Daoy (cell line): ENCODE measurements at places on chromosomes 16 and 17.

DNA sequence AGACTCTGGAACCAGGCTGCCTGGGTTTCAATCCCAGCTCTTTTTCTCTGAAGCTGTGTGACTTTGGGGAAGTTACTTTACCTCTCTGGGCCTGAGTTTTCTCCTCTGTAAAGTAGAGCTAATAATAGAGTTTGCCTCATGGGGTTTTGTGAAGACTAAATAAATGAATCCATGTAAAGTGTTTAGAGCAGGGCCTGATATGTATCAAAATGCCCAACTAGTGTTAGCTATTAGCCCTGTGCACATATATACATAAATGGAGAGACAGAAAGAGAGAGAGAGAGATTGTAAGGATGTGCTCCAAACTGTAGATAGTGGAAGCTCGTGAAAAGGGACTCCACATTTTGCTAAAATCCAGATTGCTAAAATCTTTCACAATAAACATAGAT lies 44.8 kb upstream of the HAPSTR1 start:
- no peak for DNase-seq

DNA sequence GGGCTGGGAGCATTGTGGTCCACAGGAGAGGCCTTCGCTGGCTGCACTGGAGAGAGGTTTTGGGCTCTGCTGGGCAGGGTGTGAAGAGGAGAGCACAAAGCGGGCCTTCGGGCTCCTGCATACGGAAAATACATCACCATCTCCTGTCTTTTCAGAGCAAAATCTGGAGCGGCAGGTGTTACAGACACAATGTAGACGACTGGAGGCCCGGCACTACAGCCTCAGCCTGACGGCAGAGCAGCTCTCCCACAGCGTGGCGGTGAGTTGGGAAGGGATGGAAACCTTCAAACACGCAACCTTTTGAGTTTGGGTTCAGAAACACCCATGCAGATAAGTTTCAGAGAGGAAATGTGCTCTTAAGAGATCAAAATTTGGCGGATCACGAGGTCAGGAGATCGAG lies 17.9 kb downstream of the GINS2 start:
- DNase-seq, result no peak

- peak; percentile 94 for DNase-seq
Observed at GRCh38 chr17:38451840-38452529, 23.7 kb downstream of the ARHGAP23 start.

GRCh38 chr16:35296962-35297653 lies 1837.7 kb downstream of the TP53TG3F start:
- no peak for DNase-seq

DNA sequence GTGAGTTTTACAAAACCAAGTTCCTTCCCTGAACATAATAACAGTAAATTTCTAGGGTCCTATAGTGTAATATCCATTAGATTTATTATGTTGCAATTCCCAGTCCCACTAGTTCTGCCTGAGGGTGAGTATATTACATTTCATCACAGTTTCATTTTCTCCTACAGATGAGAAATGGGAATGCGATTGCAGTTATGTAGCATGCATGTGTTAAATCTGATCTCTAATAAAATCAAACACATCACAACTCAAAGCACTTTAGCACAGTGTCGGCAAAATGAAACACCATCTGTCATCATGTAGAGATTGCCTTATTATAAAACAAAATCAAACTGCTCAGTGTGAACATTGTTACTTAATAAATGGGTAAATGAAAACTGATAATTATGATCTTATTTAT lies 180.5 kb upstream of the TOX3 start:
- DNase-seq, result no peak

DNA sequence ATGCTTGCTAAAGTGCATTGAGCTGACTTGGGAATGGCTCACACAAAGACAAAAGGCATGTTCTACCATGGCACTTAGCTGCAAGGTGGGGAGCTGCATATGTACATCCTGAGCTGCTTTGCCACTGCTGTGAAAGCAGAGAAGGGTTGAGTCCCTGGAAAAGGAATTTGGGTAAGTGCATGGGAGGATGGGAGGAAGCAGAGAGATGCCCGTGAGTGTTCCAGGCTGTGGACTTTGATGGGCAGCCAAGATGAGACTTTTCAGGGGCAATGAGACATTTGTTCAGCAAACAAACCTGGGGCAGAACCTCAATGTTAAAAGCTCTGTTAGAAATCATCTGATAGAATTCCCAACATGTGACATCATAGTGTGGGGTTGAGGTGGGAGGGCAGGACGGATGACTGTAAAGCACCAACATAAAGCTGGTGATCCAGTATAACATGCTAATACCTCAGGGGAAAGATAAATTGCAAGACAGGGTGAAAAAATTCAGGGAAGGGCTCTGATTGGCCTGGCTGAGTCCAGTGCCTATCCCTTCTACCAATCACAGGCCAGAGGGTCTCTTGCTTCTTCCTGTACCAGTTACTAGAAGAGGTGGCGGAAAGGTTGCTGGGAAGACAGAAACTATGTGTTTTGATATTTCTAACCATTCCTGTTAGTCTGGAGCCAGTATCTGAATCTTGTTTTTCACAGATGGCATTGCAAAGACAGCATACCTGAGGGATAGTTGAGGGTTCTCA lies 163.2 kb downstream of the UTP18 start:
- DNase-seq, result no peak

DNA sequence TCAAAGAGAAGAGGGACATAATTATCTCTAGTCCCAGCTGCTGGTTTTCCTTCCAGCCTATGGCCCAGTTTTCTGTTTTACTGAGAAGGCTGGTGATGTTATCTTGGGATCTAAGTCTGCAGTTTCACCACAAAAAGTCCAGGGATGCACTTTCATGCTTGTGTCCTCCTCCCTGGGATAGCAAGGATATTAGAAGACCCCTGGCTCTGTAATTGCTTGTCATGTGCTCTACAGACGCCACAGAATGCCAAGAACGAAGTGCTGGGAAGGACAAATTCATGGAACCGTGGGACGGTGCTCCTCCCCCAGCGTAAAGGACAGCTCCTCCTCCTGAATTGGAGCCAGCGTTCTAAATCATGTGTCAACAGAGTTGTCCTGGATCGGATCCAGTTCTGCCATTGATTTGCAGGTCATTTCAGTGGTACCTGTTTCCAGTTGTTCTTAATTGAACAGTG lies 8.6 kb downstream of the MAPT start:
- no peak for DNase-seq

DNA sequence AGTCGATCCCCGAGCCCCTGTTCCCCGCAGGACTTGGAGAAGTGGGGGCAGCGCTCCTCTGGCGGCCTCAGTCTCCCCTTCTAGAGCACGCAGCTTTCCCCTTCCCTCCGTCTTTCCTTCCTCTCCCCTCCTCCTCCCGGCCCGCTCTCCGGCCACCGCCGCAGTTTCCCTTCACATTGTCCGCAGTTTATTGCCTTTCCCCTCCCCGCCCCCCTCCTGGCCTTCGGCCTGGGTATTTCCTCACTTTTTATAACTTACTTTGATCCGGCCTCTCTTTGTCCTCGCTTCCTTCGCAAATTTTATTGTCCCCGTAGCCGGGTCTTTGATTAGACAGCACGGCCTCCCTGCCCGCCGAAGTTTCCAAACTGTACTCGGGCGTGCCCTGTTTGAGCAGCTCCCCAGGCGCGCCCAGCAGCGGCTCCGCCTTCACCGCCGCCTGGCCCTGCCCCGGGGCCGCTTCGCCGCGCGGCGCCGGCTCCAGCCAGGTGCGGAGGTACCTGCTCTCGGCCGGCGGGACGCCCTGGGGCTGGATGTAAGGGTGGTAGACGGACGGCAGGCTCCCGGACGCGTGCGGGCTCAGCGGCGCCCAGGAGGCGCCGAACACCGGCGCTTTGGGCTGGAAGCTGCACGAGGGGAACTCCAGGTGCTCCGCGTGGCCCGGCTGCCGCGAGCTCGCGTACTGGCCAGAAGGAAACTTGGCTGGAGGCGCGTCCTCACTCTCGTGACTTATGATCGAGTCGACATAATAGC lies 488 bp downstream of the HOXB9 start:
- peak; percentile 63 for DNase-seq

DNA sequence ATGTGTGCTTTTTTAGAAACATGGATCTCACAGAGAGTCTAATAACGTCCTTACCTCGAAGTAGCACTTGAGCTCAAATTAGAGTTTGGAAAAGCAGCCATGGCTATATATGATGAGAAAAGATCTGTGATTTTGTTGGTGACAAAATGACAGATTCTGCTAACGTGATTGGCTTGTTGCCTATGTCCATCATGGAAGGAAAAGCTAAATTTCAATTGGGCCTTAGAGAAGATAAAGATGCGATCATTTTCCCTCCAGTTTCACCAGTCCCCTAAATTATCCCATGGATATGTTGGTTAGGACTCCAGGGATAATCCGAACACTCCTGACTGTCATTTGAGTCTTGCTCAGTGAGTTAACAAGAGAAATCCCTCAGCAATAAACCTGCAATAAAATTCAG lies 175.8 kb downstream of the C16orf95 start:
- no peak for DNase-seq

GRCh38 chr16:4788489-4788889 lies 344 bp upstream of the SEPTIN12 start:
- no peak for DNase-seq

- DNase-seq, result no peak
Observed at GRCh38 chr16:1225051-1225451, at the start of gene TPSG1. Gene TPSG1, minus strand, starts transcription at chr16:1225268. Its CDS starts 16 bp downstream, at chr16:1225252.

- DNase-seq, result no peak
Observed at GRCh38 chr17:37847811-37848331, 76.3 kb upstream of the TBC1D3K start.

DNA sequence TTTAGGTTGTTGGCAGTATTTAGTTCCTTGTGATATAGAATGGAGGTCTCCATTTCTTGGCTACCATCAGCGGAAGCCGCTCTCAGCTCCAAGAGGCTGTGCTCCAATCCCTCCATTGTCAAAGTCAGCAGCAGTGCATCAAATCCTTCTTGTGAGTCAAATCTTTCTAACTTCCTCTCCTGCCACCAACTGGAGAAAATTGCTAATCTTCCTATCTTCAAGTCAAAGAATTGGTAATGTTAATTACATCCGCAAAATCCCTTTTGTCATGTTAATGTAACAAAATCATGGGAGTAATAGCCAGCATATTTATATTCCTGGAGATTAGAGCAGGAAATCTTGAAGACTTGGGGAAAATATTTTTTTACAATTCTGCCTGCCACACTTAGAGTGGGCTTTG lies 436.4 kb upstream of the DYNLRB2 start:
- DNase-seq, result no peak
